Stomach (tissue), 19 donors: ENCODE measurements at places on chromosomes 2 and 18. TPM values are rescaled to one million over a fixed set of nuclear protein-coding genes. Genes with fewer than 3 reads are reported as not detected.

DNA sequence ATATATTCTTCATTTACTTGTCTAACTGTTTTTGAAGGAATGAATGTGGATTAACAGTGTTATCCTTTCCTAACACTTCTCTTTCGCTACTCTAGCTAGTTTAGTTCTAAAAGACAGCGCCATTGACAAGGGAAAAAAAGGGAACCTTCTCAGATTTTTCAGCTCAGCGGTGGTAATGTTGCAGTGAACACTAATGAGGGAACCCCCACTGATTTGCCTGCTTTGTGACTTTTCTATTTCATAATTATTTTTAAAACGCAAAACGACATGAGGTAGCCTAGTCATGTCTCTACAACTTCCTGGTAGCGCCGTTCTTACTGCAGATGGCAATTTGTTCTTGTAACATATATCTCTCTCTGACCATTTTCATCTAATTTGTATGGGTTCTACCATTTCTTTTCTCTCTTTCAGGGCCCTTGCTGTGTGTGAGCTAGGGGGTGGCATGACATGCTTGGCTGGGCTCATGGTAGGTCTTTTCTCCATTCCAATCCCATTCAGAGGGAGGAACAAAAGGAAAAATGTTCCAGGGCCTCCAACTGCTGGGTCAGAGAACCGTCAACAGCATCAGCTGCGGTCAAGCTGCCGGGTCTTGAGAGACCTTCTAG is 235.5 kb upstream of the SIX3 start:
- H3K4me3 ChIP-seq = no peak overlapping the region
- H3K27me3 ChIP-seq = no peaks in the 10 kb centered on the region
- DNase-seq = no peak
- no peaks in the 10 kb centered on the region for H3K36me3 ChIP-seq

The MAB21L4 gene
- polyA plus RNA-seq = 6.0 TPM

- peaks cover 3% of the 10 kb centered on the region for H3K4me1 ChIP-seq
- DNase-seq = no peak
- H3K27ac ChIP-seq = no peak overlapping the region
- no peak overlapping the region for H3K4me3 ChIP-seq
These were observed 46.9 kb upstream of the EFEMP1 start for GRCh38 chr2:55970500-55970899.

The KCNG2 gene
- not detected for polyA plus RNA-seq

- H3K36me3 ChIP-seq = no peaks in the 10 kb centered on the region
- no peak overlapping the region for H3K4me3 ChIP-seq
- no peak overlapping the region for H3K27ac ChIP-seq
- no peaks in the 10 kb centered on the region for H3K27me3 ChIP-seq
- peaks cover 23% of the 10 kb centered on the region for H3K4me1 ChIP-seq
- DNase-seq = no peak
These were observed 15.6 kb upstream of the ACTG2 start for GRCh38 chr2:73877071-73877802.

DNA sequence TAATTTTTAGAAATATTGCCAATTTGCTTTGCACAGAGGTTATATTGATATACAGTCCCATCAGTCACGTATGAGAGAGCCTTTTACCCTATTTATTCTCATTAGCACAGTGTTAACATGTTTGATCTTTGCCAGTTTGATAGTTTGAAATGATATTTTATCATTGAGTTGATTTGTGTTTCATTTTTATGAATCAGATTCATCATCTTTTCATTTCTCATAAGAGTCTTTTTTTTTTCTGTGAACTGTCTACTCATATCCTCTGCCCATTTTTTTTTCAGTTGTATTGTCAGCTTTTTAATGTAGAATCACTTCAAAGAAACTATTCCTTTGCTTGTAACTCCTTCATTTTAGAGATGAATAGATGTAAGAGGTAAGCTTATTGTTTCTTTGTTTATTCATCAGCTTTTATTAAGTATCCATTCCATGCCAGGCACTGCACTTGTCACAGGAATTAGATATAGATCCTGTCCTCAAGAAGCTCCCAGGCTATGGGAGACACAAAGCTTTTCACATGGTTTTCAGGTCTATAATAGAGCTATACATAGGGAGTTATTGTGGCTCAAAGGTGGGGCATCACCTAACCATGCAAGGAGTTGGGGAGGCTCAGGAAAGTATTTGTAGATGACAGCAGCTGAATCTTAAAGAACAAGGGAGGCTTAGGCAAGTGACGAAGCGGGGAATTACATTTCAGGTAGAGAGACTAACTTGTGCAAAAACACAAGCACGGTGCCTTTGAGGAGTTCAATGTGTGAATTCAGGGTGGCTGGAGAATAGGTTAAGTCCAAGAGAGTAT is 42.1 kb downstream of the CD28 start:
- DNase-seq = no peak
- no peaks in the 10 kb centered on the region for H3K36me3 ChIP-seq

The GRP gene
- not detected for polyA plus RNA-seq

The EFEMP1 gene
- polyA plus RNA-seq = 21.8 TPM

DNA sequence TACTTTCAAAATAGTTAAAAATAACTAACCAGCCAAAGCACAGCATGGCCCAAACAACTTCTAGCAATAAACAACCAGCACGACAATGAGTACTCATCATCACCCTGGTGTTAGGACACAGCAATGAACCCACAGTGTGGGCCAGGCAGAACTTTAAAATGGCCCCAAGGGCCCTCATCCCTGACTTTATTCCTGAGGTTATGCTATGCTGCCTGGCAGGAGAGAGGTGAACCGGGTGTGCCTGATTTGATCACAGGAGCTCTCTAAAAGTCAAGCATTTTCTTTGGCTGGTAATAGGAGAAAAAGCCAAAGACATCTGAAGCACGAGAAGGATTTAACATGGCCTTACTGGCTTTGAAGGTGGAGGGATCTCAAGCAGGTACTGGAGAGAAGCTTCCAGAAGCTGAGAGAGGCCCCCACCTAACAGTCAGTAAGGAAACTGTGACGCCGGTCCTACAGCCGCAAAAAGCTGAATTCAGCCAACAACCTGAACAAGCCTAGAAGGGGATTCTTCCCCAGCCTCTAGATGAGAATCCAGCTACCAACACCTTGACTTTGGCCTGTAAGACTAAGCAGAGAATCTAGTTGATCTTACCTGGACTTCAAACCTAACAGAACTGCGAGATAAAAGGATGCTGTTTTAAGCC is 115.4 kb downstream of the DDX1 start:
- no peak for DNase-seq
- H3K36me3 ChIP-seq = no peaks in the 10 kb centered on the region
- H3K4me3 ChIP-seq = no peak overlapping the region
- H3K27ac ChIP-seq = no peak overlapping the region

- H3K4me3 ChIP-seq = no peak overlapping the region
- H3K27me3 ChIP-seq = no peaks in the 10 kb centered on the region
- no peaks in the 10 kb centered on the region for H3K36me3 ChIP-seq
- no peak for DNase-seq
- no peak overlapping the region for H3K27ac ChIP-seq
These were observed 102.2 kb upstream of the UXS1 start for GRCh38 chr2:106296182-106296815.

DNA sequence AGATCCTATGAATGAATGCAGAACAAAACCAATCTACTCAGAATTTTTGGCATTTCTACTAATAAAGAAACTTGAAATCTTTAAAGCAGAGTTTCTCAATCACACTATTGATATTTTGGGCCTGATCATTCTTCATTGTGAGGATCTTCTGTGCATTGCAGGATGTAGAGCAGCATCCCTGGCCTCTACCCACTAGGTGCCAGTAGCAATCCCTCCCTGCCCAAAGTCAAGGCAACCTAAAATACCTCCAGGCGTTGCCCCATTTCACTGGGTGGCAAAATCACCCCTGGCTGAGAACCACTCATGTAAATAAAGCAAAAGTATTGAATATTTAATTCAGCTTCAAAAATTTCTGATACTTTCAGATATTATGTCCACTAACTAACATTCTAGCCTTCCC is 213.0 kb downstream of the SP3 start:
- no peaks in the 10 kb centered on the region for H3K27me3 ChIP-seq
- no peak overlapping the region for H3K27ac ChIP-seq
- no peak overlapping the region for H3K4me3 ChIP-seq
- no peaks in the 10 kb centered on the region for H3K4me1 ChIP-seq

- H3K27ac ChIP-seq = no peak overlapping the region
- no peak overlapping the region for H3K4me3 ChIP-seq
- no peak for DNase-seq
- no peaks in the 10 kb centered on the region for H3K4me1 ChIP-seq
- no peaks in the 10 kb centered on the region for H3K27me3 ChIP-seq
These were observed 12.2 kb upstream of the SH3BP4 start for GRCh38 chr2:234939576-234939975.

GRCh38 chr2:230713331-230714135 is 891 bp downstream of the CAB39 start:
- H3K4me3 ChIP-seq = peak overlapping the region; percentile 74
- H3K27me3 ChIP-seq = no peaks in the 10 kb centered on the region
- H3K4me1 ChIP-seq = peaks cover 53% of the 10 kb centered on the region

DNA sequence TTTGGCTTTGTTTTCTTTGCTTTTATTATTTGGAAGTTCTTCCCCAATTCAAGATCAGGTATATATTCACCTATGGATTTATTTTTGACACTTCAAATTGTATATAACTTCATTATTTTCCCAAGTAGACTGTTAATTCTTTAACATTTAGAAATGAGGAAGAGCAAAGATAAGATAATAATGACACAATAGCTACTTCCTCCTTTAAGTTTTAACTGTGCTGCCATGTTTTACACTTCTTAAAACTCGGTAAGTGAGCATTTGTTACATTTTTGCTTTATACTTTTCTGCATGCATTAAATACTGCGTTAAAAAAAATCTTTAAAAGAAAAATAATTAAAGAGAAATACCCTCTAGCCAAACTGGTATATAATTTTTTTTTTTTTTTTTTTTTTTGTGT is 32.5 kb downstream of the SLC66A3 start:
- H3K36me3 ChIP-seq = peaks cover 70% of the 10 kb centered on the region
- H3K4me1 ChIP-seq = no peaks in the 10 kb centered on the region
- no peak for DNase-seq
- no peaks in the 10 kb centered on the region for H3K27me3 ChIP-seq

DNA sequence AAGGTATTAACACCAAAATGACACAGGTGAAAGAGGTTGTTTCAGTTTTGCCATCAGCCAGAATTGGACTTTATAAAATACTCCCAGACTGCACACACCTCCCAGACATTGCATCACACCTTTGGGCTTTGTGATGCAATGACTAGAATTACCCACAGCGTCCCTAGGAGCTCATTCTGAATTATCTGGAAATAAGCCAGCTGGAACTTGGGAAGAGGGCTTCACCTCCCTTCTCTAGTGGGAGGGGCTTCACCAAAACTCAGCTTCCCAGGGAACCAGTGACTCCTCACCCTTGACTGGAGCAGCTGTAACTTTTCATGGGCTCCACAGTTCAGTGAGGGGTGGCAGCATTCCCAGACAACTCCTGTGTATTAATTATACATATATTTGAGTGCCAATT is 83.1 kb upstream of the BZW1 start:
- no peaks in the 10 kb centered on the region for H3K27me3 ChIP-seq
- no peak overlapping the region for H3K4me3 ChIP-seq
- H3K27ac ChIP-seq = no peak overlapping the region
- H3K36me3 ChIP-seq = no peaks in the 10 kb centered on the region

The TMEM37 gene
- 16.4 TPM for polyA plus RNA-seq

GRCh38 chr2:132703396-132703795 is 33.4 kb upstream of the LYPD1 start:
- H3K4me1 ChIP-seq = no peaks in the 10 kb centered on the region
- H3K27me3 ChIP-seq = no peaks in the 10 kb centered on the region
- no peak for DNase-seq
- no peaks in the 10 kb centered on the region for H3K36me3 ChIP-seq
- H3K4me3 ChIP-seq = no peak overlapping the region

GRCh38 chr2:105072039-105072438 is 34.2 kb downstream of the MRPS9 start:
- no peak for DNase-seq
- no peak overlapping the region for H3K27ac ChIP-seq
- no peak overlapping the region for H3K4me3 ChIP-seq

DNA sequence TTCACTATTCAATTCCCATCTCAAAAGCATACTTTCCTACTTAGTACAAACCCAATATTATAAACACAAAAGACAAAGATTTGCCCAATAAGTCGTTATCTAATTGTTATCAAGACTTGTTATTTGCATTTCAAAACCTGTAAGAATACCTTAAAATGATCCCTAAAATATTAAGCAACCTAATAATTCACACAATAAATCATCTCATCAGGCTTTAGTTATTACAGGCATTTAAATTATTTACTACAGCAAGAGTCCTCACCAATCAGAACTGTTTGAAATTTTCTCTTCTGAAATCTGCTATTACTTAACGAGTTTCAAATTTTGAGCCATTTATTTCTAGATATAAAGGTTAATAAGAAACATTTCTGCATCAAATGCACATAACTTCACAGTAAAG is 1.6 kb downstream of the CCDC88A start:
- peak overlapping the region; percentile 64 for H3K4me3 ChIP-seq
- peak overlapping the region; percentile 83 for H3K27ac ChIP-seq
- no peaks in the 10 kb centered on the region for H3K36me3 ChIP-seq
- no peaks in the 10 kb centered on the region for H3K27me3 ChIP-seq
- H3K4me1 ChIP-seq = peaks cover 18% of the 10 kb centered on the region

The TBR1 gene
- polyA plus RNA-seq = not detected

GRCh38 chr18:26495287-26495686 is 53.1 kb downstream of the KCTD1 start:
- H3K36me3 ChIP-seq = no peaks in the 10 kb centered on the region
- DNase-seq = no peak
- peaks cover 5% of the 10 kb centered on the region for H3K4me1 ChIP-seq

DNA sequence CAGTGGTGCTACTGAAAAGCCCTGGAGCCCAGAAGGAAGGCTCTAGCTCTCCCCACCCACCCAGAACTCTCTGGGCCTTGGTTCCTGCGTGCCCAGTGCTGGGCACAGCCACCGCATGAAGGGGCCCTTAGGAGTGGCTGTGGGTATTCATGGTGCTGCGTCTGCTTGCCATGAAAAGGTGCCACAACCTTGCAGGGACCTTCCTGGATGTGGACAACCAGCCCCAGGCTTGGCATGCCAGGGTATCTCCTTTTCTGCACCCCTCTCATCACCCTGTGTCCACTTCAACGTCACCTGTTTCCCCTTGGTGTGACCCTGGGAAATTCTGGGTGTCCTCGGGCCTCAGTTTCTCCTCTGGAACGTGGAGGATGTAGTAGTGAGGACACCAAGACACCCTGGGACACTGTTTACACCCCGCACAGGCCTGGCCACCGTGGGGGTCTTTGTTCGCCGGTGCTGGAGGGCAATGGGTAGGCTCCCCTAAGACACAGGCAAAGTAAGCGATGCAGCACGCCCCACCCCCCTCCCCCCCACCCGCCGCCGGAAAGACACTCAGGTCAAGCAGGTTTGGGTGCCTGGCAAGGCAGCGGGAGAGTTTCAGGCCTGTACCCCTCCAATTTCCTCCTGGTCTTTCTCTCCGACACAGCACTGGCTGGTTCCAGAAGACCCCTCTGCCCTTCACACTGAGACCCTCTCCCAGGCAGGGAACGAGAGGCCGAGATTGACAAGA is 34.8 kb upstream of the TAF1B start:
- H3K36me3 ChIP-seq = no peaks in the 10 kb centered on the region
- H3K4me3 ChIP-seq = no peak overlapping the region
- H3K4me1 ChIP-seq = peaks cover 25% of the 10 kb centered on the region
- DNase-seq = no peak
